ENCODE measurements at places on chromosomes 16 and 17.

DNA sequence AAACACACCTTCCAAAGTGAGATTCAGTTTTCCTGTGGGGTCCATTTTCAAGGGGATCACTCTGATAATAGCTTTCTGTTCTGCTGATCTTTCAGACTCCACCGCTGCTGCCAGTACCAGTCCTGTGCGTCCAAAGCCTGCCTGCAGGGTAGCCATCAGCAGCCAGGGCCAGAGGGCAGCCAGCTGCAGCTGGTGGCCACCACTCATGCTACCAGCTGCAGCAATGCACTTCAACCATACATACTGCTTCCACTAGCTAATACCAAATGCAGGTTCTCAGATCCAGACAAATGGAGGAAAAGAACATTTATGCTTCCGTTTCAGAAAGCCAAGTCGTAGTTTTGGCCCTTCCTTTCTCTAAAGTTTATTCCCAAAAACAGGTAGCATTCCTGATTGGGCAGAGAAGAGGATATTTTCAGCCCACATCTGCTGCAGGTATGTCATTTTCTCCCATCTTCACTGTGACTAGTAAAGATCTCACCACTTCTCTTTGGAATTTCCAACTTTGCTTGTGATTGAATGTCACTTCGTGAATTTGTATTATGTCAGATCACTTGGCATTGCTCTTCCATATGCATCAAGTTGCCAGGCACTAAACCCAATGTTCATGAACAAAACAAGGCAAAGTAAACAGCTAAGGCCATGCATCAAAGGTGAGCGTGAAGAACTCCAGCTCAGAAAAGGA, 1.8 kb downstream of the RNF43 start:
- DNase-seq, result no peak

DNA sequence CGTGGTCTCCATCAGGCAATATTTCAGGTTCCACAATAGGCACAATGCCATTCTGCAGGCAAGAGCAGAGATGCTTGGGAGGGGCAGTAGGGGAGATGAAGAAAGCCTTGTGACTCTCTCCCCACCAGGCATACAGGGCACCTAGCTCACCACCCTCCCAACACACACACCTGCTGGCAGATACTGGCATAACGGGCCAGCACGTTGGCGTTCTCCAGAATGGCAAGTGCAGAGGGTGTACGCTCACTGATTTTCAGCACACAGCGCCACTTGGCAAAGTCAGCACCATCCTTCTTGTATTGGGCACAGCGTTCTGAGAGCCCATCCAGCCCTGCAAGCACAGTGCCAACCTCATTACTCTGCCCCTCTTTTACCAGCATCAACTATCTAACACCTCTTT, 2.2 kb downstream of the ALDOC start:
- DNase-seq, result no peak

DNA sequence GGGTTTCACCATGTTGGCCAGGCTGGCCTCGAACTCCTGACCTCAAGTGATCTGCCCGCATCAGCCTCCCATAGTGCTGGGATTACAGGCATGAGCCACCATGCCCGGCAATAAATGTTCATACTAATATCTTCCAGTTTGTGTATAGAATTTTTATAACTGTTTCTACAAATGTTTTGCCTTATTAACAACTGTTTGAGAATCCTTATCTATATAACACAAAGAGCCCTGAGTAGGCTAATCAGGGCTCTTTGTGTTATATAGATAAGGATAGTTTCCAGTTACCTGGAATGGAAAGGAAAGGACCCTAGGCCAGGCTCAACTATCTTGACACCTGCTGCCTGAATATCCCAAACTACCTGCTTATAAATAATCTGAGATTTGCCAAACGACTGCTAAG, 16.9 kb downstream of the TERF2 start:
- no peak for DNase-seq

GRCh38 chr16:88768071-88768783, 16.8 kb downstream of the PIEZO1 start:
- no peak for DNase-seq

DNA sequence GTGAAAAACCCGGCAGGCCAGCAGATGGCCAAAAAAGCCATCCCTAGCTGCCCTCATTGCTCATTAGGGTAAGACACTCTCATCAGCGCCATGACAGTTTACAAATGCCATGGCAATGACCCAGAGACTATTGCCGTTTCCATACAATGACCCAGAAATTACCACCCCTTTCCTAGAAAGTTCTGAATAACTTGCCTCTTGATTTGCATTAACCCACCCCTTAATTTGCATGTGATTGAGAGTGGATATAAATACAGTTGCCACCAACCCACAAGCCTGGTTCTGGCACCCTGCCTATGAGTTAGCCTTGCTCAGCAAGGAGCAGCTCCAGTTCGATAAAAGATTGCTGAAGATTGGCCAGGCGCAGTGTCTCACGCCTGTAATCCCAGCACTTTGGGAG, 16.1 kb upstream of the C16orf54 start:
- no peak for DNase-seq

DNA sequence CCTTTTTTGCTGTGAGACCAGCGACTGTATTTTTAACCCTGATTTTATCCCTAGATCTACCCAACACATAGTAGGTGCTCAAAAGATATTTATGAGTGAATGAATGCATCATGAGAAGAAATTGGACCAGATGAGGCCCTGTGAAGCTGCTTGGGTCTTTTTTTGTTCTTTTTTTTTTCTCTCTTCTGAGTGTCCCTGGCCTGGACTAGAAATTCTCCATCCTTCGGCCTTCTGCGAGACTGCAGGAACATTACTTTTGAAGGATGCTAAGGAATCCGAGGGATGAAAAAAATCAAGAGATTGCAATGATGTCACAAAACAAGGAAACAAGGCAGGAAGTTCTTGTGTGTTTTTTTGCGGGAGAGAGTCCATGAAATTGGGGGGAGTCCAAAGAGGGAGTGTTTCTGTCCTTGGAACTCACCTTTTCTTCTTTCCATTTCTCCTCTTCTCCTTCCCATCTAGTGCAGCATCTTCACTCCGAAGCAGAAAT, 560 bp upstream of the RUSF1 start:
- no peak for DNase-seq

GRCh38 chr16:979859-980594, 1.5 kb upstream of the SOX8 start:
- DNase-seq, result no peak

DNA sequence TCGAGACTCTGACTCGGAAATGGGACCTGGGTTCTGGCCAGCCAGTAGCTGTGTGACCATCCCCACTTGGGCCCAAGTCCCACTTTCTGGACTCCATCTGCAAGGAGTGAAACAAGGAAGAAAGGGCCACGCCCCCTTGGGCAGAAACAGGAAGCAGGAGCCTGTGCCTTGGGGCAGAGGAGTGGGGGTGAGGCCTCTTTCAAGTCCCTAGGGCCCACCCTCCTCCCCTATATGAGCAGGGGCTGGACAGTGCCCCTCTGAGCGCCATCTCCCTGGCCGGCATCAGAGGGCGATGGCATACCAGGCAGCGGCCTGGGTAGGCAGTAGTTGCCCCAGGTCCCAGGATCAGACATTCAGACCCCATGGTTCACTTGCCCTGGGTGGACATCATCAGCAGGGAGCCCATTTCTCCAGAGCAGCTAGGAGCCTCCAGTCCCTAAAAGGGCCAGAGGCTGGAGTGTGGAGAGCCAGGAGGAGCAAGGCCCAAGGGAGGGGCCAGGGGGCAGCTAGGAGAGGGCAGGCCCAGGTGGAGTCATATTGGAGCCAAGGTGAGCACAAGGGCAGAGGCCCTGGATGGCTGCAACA, 7.1 kb downstream of the BCAR1 start:
- DNase-seq, result no peak

DNA sequence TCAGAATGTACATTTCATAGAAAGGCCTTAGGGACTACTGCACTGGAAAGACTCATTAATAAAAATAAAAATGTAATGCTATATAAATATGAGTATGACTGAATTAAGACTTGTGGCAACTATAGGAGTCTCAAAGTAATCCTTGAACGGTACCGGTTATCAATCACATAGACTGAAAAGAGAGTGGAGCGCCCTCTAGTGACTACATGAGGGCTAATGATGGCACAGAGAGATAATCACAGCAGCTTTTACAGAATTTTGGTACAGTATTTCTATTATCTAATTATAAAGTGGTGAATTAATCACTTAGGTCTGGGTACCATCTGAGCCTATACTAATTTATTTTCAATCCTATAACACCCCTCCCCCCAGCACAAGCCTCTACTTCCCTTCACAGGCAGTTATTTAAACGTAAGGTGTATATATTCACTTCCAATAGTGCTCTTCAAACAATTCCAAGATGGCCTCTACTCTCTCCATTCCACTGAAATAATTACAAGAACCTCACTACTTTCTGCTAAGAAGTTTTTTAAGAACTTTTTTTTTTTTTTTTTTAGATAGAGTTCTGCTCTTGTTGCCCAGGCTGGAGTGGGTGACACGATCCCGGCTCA, 40.7 kb upstream of the ANKFY1 start:
- DNase-seq, result peak; percentile 33

GRCh38 chr17:30927756-30928155, 6.0 kb downstream of the ADAP2 start:
- DNase-seq, result no peak

- DNase-seq, result no peak
Observed at GRCh38 chr17:57269598-57270255, 13.4 kb downstream of the MSI2 start.

GRCh38 chr16:63442246-63442645, 1406.0 kb upstream of the CDH8 start:
- no peak for DNase-seq

GRCh38 chr17:2851615-2852014, 55.4 kb downstream of the RAP1GAP2 start:
- no peak for DNase-seq

DNA sequence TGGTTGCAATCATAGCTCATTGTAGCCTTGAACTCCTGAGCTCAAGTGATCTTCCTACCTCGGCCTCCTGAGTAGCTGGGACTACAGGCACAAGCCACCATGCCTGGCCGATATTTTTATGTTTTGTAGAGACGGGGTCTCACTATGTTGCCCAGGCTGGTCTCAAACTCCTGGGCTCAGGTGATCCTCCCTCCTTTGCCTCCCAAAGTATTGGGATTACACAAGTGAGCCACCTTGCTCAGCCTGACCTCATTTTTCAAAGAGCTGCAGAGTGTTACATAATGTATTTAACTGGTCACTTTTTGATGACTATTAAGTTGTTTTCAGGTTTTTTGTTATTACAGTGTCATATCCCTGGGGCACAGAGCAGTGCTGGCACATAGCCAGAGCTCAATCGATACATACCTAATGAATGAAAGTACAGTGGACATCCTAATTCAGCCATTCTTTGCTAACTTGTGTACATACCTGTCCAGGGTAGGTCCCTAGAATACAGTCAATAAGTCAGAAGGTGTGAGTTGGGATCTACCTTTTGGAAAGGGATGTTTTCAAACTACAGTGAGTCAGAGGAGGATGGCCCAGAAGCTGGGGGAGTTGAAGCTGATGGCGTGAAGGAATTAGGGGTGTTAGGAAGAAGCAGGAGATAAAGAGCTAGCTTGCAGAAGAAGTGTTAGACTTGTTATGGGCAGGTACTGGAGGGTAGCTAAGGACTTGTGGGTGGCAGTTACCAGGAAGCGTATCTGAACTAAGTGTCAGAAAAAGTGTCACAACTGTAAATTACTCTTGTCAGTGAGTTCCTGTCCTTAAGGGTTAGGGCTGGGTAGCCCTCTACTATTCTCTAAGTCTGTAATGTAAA, 20.1 kb upstream of the CYLD start:
- DNase-seq, result no peak

- no peak for DNase-seq
Observed at GRCh38 chr16:66670691-66671388, 25.7 kb downstream of the CMTM4 start.

DNA sequence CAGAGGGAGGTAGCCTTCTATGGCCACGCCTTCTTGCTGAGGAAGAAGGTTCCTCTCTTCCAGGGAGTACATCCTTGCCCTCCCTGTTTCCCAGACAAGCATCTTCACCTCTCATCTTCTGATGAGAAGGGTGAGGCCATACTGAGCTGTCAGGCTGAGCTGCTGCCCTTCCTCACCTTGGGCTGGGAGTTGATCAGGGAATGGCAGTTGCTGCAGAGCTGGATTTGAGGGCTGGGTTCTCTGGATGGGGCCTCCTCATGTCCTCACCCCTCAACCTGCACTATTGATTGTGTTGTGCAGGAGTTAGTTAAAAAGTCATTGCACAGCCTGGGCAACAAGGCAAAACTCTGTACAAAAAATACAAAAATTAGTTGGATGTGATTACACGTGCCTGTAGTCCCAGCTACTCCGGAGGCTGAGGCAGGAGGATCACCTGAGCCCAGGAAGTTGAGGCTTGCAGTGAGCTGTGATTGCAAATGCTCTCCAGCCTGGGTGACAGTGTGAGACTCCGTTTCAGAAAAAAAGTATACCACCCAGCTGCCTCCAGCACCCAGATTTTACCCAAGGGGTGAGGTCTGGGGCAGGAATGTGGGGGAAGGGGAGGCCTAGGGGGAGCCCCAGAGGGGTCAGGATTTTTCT, 2.0 kb downstream of the ERBB2 start:
- DNase-seq, result no peak

Data from stimulated activated CD8-positive, alpha-beta memory T cell treated with anti-CD3 and anti-CD28 coated beads, Interleukin-4, amount 100 ng/mL, for 4 hours (primary cell).